Frontal cortex (tissue), 4 donors: ENCODE measurements at places on chromosomes 11 and 22. TPM values are rescaled to one million over a fixed set of nuclear protein-coding genes. Genes with fewer than 3 reads are reported as not detected.

The FGF4 gene
- total RNA-seq, result not detected

- DNase-seq, result no peak
These were observed 54.1 kb downstream of the RELT start for GRCh38 chr11:73430326-73430725.

GRCh38 chr22:36377022-36377631, 10.6 kb downstream of the MYH9 start:
- no peak for DNase-seq

DNA sequence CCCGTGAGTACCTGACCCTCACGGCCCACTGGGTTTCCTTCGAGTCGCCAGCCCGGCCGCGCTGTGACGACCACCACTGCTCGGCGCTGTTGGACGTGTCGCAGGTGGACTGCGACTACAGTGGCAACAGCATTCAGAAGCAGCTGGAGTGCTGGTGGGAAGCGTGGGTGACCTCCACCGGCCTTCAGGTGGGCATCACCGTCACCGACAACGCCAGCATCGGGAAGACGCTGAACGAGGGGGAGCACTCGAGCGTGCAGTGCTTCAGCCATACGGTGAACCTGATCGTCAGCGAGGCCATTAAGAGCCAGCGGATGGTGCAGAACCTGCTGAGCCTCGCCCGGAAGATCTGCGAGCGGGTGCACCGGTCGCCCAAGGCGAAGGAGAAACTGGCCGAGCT, 32.2 kb downstream of the ZBED4 start:
- no peak for DNase-seq

The IL17REL gene
- under 0.01 TPM for total RNA-seq

The OR4C3 gene
- not detected for total RNA-seq

DNA sequence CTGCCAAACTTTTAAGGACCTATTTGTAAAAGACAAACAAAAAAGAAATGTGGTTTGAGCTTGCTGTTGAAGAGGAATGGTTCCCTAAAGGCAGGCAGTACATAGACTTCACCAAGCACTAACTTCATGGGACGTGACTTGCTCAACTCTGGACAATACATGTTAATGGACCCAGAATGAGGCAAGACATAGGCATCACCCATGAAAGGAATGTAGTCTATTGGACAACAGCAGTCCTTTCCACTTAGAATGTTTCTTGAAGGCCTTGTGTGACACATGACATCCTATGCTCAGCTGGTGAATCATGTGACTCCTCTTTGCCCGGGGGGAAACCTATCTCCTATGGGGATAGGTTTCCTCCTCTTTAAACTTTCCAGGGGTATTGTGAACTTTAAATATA, 246.4 kb upstream of the BLID start:
- no peak for DNase-seq

- DNase-seq, result no peak
These were observed 531.2 kb downstream of the KCNA4 start for GRCh38 chr11:29485641-29486040.

DNA sequence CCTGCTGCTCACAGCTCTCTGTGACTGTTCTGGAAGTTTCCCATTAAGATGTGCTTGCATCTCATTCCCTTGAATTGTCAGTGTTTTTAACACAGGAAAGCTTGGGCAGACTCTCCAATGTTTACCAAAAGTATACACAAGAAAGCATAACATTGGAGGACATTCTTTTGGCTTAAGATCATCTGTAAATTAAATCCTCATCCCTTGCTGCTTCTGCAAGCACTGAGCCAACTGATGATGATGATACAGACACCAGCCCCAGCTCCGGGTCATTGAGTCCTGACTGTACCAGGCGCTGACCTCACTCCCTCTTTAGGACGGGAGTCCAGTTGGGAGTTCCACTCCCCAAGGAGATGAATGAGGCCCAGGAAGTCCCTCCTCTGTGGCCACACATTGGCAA, 23.8 kb downstream of the CD82 start:
- DNase-seq, result no peak

The CDKN1C gene
- total RNA-seq, result 36.7 TPM

DNA sequence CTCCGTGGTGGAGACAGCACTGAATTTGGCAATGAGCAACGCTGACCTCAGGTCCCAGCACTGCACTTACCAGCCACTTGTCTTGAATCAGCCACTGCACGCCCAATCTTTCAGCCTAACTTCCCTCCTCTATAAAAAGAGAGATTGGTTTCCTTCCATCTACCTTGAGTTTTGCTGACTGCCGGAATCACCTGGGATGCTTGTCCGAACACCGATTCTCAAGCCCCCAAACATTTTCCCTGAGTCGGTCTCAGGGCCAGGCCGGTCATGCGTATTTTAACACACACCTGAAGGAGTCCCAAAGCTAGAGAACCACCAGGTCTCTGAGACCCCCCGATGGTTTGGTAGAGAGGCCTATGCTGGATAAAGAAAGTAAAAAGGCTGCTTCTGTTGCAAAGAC, 131.5 kb downstream of the SPATA19 start:
- DNase-seq, result no peak

The RBMXL2 gene
- total RNA-seq, result not detected

The CADM1 gene
- 195 TPM for total RNA-seq

DNA sequence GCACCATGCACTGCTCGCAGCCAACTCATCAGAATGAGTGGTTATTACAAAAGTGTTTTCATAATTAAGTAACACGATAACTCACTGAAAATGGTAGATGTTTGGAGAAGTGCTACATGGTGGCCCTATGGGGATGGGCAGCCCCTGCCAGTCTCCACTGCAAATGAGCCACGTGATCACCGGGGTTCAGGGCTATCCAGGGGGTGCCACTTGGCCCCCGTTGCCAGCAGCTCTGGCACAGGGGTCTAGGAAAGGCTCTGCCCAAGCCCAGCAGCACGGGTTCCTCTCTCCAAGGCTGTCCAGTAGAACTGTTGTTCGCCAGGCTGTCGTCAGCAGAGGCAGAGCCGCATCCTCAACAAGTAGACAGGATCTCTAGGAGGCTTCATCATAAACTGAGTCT, 382.1 kb upstream of the B3GAT1 start:
- DNase-seq, result no peak

DNA sequence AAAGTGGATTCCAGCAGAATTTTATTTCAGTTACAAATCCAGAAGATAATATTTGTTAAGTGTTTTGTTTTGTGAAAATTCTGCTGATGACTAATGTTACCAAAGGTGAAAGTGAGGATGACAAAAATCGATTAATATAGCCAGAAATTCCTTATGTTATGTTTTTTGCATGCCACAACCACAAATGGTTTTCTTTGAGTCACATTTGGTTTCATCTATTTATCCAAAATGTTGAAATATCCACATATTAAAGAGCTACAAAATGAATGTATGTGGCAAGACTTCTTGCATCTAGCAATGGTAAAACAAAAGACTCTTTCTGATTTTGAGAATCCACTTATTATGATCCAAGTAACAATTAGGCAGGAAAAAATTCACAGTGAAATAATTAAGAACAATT, 150.1 kb upstream of the LRRC4C start:
- no peak for DNase-seq

DNA sequence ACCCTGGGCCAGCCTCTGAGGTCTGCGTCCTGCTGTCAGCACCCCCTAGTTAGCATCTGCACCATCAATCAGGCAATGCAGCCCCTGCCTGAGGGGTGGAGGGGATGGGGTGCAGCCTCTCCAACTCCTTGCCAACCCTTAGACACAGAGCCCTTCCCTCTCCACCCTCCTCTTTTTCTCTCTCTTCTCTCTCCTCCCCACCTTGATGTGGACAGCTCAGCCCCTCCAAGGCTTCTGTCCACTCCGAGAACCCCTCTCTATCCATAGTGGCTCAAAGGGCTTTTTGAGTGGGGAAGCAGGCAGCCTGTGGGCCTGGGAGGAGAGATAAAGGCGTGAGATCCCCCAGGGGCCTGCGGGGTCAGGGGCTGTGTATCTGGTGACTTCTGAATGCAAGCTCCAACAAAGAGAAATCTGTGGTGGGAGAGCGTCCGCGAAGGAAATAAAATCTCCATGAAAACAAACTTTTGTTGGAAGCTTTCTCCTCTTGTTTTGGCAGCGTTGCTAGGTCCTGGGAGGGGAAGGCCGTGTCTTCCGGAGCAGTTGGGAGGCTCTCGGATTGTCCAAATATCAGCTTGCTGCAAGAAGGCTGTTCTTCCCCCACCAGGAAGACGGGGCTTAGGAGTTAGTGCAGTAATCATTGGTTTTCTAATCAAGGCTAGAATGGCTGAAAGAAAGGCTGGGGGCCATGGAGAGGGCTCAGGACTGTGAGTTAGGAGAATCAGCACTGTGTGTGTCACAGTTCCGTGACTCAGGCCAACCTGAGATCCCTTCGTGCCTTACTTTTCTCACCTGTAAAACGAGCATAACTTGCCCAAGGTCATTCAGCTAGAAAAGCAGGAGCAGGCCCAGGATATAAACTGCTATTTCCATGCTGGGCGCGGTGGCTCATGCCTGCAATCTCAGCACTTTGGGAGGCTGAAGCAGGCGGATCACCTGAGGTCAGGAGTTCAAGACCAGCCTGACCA, 50.3 kb downstream of the PKNOX2 start:
- DNase-seq, result no peak

The PLXNB2 gene
- total RNA-seq, result 44.4 TPM

The POU2AF2 gene
- total RNA-seq, result not detected

GRCh38 chr22:24146194-24146616, 35.1 kb upstream of the SUSD2 start:
- no peak for DNase-seq

- DNase-seq, result no peak
These were observed 107.6 kb downstream of the RBFOX2 start for GRCh38 chr22:35921044-35921443.

The GAS2 gene
- total RNA-seq, result 8.6 TPM

The SEPTIN3 gene
- 123 TPM for total RNA-seq

The AIFM3 gene
- 4.5 TPM for total RNA-seq

DNA sequence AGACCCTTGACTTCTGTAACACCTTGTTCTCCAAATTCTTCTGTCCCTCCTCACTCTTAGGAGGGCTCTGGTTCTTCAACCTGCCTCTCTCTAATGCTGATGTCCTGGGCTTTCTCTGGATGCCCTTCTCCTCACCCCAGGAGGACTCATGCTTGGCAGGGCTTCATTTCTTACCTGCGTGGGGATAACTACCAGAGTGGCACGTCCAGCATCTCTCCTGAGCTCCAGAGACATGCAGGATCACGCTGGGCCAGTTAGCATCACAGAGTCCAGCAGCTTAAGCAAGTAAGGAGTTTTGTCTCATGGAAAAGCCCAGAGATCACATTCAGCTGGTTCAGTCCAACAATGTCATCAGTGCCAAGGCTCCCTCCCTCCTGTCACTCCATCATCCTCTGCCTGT, 36.4 kb downstream of the RTL6 start:
- DNase-seq, result no peak

GRCh38 chr11:134170177-134170918, 53.4 kb downstream of the NCAPD3 start:
- no peak for DNase-seq

GRCh38 chr22:44522526-44523170, 24.6 kb upstream of the RTL6 start:
- DNase-seq, result no peak

The EMID1 gene
- total RNA-seq, result 33.8 TPM

The DDIAS gene
- total RNA-seq, result 1.6 TPM

DNA sequence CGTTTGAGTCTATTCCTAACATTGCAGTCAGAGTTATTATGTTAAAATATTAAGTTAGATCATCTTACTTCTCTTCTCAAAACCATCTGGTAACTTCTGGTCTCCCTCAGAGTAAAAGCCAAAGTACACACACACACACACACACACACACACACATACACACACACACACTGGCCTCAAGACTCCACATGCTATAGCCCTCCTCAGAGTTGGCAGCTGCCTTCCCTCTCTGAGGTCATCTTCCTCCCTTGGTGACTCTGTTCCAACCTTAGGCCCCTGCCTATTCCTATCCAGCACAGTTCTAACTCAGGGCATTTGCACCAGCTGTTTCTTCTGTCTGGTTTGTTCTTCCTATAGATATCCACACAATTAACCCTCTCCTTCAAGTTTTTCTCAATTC, 272.0 kb upstream of the SESN3 start:
- no peak for DNase-seq
